RPMI7951 (cell line): ENCODE measurements at places on chromosomes 2 and 18. TPM values are rescaled to one million over a fixed set of nuclear protein-coding genes. Genes with fewer than 3 reads are reported as not detected.

DNA sequence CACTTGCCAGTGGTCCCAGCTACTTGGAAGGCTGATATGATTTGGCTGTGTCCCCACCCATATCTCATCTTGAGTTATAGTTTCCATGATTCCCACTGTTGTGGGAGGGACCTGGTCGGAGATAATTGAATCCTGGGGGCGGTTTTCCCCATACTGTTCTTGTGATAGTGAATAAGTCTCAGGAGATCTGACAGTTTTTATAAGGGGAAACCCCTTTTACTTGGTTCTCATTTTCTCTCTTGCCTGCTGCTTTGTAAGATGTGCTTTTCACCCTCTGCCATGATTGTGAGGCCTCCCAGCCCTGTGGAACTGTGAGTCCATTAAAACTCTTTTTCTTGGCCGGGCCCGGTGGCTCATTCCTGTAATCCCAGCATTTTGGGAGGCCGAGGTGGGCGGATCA is 265.4 kb upstream of the SPOPL start:
- no peak for DNase-seq

DNA sequence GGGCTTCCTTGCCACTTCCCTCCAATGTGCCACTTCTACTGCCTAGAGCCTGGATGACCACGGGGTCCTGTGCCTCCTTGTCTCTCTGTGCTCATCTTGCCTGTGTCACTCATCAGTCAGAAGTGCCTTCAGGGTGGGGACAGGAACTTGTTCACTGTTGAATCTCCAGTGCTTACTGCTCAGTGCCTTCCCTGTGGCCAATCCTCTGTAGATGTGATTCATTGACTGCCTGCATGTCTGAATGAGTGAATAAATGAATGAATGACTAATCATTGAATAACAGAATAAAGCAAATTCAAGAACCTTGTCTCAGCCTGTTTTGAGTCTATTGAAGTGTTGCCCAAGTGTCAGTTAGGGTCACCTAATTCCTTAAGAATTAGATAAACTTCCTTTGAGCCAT is 42.3 kb upstream of the FAM136A start:
- peak; percentile 25 for DNase-seq

DNA sequence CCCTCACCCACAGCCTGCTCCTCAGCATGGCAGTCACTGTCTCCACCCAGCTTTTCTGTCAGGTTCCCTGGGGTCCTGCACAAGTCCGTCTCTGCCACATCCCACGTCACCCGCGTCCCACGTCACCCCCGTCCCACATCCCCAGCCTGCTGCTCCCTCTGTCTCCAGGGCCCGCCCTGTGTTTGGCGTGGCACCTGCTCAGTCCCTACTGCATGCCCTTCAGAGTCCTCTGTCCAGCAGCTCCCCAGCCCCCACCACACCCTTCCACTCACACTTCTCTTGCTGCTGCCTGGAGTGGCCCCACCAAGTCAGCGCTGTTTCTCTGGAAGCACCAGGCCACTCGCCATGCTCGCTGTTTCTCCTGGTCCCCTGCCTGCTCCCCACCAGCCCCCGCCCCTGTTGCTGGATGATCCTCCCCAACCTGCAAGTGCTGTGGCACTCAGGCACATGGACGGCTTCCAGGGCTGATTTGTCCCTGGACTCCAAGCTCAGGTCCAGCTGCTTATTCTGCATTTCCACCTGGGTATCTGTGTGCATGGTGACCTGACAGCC is 18.8 kb downstream of the ATG4B start:
- DNase-seq = no peak

- DNase-seq = no peak
These were observed 1.6 kb upstream of the ZNF385B start for GRCh38 chr2:179862898-179863458.

The EN1 gene
- not detected in 2 replicates for total RNA-seq

The ALPI gene
- not detected in 2 replicates for total RNA-seq
